ENCODE measurements at places on chromosomes 5 and 9.

- DNase-seq = no peak
Observed at GRCh38 chr5:150780816-150781221, 2.3 kb downstream of the SMIM3 start.

DNA sequence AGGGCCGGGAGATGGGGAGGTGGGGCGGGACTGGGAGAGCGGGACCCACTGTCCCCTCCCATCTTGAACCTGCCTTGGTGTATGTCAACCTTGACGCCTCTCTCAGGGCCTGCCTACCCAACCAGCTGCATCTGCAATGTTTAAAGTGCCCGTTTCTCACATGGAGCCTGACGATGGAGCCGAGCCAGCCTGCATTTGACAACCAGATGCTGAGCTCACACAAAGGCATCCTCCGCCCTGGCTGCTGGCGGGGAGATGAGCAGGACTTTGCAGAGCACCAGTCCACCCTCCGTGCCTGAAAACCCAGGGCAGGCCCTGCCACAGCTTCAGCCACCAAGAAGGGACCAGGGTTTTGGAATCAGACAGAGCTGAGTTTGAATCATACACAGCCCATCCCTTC is 141.1 kb upstream of the SMIM23 start:
- DNase-seq = no peak

GRCh38 chr5:14436801-14437542 is 144.6 kb upstream of the OTULINL start:
- no peak for DNase-seq

DNA sequence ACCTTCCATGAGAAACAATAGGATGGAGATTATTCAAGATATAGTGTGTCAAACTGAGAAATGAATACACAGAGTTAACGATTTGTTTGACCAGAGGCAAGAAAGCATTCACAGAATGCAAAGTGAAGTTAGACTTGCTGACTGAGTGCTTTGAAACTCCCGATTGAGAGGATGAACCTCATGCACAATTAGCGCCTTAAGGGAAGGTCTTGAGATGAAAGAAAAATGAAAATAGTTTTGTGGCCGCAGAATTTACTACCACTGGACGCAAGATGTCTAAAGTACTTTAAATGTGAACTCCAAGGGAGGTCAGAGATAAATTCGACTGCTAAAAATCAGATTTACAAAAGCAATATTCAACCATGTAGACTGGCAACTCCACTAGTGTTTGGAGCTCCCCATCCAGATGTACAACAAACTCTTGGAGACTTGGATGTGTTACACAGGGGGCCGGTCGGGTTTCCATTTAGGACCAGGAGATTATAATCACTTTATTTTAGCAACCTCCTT is 707 bp upstream of the RIMOC1 start:
- no peak for DNase-seq

- no peak for DNase-seq
Observed at GRCh38 chr5:165188556-165189175, 1683.2 kb downstream of the MAT2B start.

- DNase-seq = no peak
Observed at GRCh38 chr5:173697931-173698579, 81.6 kb upstream of the BOD1 start.

DNA sequence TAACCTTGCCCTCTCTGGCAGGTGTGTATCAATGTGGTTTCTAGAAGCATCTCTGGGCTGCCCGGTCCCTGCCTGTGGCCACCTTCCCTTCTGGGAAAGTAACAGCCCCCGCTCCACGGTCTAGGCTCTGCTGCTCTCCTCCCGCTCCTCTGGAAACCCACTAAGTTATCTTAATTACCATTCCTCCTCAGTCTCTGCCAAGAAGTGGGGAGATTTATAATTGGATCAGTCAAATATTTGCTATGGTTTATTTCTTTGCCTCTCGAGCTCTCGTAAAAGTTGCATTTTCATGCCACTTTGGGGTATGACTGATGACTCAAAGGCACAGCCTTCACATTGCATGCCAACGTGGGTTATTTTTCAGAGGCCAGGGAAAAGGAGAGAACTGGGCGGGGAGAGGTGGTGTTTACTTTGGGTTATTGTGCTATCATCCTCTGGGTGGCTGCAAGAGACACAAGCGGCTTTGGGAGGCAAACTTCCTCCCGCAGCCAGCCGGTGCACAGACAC is 205.3 kb upstream of the WWC1 start:
- DNase-seq = no peak

GRCh38 chr9:98962861-98963260 is 19.2 kb downstream of the COL15A1 start:
- DNase-seq = no peak

- DNase-seq = no peak
Observed at GRCh38 chr5:106827061-106827460, 843.7 kb downstream of the EFNA5 start.

- no peak for DNase-seq
Observed at GRCh38 chr5:116669261-116670031, 94.8 kb upstream of the SEMA6A start.
